ENCODE measurements at places on chromosomes 12 and 14.

DNA sequence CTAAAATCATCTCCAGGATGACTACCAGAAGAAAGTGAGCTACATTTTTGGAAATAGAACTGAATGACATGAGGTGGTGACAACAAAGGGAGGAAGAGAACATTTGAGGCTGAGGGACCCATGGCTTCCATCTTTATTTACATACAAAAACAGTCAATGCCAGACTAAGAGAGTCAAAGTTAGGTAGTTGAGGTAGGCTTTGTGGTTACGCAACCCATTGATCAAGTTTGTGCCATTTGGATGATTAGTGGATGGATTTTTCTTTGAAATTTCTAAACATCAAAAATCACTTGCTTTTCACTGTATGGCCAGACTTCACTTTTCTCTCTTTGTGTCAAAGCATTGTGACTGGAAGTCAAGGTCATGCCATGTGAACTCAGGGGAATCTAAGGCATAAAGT lies 22.9 kb downstream of the ASCL1 start:
- DNase-seq: no peak

DNA sequence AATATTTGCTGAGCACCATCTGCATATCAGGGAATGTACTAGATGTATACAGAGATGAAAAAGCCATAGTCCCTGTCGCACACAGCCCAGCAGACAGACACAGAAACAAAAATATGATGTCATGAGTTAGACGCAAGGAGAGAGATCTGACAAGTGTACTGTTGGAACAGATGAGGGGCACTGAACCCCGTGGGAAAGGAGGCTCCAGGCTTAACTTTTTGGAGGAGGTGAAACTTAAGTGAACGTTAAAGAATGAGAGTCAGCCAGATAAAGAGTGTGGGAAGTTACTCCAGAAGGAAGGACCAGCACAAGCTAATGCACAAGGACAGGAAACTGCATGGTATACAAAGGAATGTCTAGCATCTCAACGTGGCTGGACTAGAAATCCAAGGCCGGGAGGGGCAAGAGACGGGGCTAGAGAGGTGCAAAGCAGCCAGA lies 2.5 kb upstream of the ACTN1 start:
- DNase-seq: no peak

DNA sequence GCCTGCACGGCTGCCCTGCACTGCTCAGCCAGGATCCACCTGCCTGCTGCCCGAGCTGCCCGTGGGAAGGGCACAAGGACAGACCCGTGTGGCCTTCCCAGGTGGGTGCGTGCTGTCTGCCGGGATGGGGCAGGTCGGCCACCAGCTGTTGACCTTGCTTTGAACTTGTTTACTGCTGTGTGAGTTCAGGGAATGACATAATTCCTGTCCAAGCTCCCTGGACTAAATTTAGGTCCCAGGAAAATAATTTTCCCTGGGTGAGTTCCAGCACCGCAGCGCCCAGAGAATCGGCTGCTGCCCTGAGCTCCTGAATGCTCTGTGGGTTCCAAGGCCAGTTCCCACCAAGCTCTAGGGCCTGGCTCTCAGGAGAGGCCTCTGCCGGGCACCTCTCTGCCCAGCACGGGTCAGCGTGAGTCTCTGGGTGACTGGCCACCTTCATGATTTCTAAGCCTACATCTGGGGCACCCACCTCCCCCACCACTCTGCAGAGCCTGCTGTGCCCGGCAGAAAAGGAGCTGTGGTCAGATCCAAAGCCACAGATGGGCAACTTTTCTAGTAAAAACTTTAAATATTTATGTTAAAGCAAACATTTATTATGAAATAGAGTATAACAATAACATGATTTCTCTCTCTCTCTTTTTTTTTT lies 27.2 kb upstream of the MLXIP start:
- DNase-seq: no peak

DNA sequence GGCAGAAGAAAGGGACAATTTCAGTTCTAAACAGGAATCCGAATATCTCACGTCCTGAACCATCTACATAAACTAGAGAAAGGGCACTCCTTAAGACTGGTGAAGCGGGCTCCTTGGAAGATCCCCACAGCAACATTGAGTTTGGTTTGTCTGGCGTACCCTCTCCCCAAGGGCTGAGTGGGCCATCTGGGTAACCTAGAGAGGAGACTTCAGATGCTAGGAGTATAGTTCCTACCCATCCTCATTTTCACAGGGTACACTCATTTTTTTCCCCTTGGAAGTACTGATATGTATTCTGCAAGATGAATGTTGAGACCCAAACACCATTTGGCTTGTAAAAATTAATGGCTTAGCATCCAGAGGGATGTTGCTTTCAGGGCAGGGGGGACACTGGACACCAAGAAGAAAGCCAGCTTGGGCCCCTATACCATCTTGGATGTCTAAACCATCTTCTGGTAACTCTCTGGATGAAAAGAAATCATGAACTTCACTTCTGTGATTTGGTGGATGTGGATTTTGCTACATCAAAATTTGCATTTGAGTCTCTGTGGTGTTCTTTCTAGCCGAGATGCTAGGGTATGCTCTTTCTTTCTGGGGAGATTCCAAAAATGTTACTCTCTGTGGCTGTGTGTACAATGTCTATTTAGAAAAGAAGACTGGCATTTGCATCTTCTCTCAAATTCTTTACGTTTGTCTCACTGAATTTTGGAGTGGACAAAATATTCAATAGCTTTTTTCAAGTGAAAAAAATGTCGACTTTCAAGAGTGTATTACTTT lies 97.7 kb downstream of the ETV6 start:
- no peak for DNase-seq

GRCh38 chr12:107822356-107822755 lies 47.9 kb downstream of the ASCL4 start:
- DNase-seq: no peak

- DNase-seq: no peak
These were observed 112.6 kb downstream of the KCNK10 start for GRCh38 chr14:88210426-88210825.

DNA sequence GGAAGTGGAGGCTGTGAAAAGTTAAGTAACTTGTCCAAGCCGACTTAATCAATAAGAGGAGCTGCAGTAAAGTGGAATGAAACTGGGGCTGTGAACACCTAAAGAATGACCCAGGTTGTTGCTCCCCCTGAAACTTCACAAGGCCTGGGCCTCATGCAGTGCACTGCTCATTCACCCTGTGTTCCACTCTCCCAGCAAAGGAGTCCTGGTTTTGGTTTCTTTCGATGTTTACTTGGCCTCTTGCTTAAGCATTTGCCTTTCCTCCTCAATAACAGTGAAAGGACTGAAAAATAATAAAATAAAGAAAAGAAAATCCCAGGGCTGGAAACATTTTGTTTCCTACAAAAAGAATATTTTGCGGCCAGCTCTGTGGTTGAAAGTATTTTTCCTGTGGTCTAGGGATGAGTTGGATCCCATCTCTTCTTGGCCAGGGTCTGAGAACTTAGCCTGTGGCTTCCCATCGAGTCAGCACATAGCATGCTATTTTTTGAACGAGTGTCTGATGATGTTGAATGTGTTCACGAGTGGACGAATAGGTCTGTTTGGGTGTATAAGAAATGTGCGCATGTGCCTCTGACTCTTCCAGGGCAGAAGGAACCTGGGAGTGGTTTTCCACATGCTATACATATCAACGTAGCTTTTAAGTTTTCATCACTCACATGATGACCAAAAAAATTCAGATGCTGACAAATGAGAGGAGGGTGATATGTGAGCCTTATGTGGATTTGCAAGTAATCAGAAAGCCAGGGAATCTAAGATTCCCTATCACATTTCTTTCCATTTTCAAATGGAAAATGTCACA lies 349.8 kb downstream of the ZFP36L1 start:
- DNase-seq: no peak

- DNase-seq: no peak
These were observed 11.6 kb upstream of the GXYLT1 start for GRCh38 chr12:42156232-42156631.
